ENCODE measurements at places on chromosomes 5 and 9.

- DNase-seq, result no peak
Measured at GRCh38 chr5:165232509-165233028, 1727.2 kb downstream of the MAT2B start.

GRCh38 chr5:112109331-112110007, 309.6 kb downstream of the EPB41L4A start:
- DNase-seq, result no peak

- DNase-seq, result no peak
Measured at GRCh38 chr9:72038890-72039410, 21.5 kb downstream of the C9orf57 start.

- no peak for DNase-seq
Measured at GRCh38 chr9:3181049-3181953, 337.4 kb upstream of the PUM3 start.

DNA sequence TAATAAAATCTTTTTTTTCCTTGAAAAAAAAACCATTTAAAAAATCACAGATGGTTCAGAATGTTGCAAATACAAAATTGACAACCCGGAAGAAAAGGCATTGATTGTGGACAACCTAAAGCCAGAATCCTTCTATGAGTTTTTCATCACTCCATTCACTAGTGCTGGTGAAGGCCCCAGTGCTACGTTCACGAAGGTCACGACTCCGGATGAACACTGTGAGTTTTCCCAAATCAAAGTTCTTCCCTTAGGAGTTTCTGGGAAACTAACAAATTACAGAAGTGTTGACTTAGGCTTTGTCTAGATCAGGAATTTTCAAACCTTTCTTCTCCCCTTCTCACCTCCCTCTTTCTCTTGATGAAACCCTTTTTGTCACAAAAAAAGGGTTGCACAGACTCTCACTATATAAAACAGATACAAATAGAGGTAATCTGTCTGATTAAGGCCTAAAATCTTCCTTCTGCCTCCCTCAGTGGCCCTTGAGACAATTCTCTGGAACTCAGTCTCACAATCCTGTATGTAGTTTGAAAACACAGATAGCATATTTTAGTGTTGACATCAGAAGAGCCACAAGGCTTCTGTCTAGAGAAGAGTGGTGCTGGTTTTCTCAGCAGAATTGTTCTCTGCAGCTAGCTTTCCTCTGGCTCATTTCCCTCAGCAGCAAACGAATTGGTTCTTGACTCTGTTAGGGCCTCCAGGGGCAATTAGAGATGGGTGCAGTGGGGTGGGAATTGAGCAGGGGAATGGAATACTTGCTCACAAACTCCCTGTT, 79.5 kb downstream of the OSMR start:
- no peak for DNase-seq

DNA sequence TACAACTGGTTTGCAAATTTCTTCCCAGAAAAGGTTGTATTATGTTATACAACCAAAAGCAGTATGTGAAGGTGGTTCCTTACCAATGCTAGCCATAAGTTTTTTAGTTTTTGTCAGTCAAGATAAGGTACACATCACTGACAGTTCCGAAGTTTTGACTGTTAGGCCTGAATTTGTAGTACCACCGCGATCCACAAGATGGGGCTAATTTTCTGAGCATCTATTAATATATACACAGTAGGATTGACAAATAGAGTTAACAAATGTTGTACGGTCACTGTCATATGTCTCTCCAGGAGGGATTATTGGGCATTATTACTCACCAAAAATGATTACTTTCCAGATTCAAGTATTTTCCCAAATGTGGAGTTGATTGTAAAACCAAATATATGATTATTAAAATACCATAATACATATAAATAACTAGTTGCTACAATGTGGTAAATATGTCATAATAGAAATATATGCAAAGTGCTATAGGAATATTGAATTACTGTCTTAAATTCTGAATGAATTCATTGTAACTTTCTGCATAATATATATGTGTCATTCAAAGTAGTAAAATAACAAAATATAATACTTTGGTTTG, 28.4 kb upstream of the LRRC19 start:
- DNase-seq, result no peak

GRCh38 chr9:113409883-113410206, 630 bp downstream of the POLE3 start:
- no peak for DNase-seq

DNA sequence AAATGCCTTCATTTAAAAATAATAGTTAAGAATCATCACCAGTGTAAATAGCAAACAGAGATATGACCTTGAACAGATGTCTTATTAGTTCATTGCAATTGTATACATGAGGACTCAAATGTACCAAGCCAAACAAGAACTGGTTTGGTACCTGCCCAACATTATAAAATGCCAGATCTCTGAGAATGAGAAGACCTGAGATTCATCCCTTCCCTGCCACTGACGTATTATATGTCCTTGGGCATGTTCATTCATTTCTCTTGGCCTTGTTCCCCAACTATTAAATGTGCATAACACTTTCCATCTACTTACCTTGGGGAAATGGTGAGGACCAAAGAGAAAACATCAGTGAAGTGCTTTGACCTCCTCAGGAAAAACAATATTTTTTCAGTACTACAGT, 33.6 kb upstream of the ERBIN start:
- DNase-seq, result no peak
